ENCODE measurements at places on chromosomes 3 and 15.

- no peak for DNase-seq
Measured at GRCh38 chr15:79035111-79035601, 55.4 kb downstream of the RASGRF1 start.

DNA sequence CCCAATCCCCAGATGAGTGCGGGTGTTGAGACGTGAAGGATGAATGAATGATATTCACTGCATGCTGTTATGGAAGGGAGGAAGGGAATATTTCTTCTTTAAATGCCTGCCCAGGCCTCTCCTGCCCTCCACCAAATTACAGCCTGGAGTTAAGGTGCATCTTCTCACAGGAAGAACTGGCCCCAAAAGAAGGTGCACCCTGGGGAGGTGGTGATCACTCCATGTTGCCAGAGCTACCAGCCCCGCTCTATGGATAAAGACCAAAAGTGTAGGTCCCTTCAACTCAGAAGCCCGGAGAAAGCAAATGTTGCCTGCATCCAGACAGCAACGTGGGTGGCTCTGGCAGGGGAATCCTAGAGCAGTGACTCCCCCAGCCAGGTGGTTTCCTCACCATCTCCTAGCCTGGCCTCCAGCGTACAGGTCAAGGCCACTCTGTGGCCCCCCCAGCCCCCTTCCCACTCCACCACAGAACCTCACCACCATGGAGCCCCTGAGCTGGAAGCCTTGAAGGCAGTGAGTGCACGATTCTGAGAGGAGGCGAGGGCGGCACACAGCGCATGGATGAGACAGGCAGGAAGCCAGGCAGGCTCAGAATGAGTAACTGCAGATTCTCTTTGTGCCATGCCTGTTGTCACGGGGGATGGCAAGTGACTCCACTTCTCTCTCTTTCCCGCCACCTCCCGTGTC, 3.5 kb upstream of the VIPR1 start:
- DNase-seq, result no peak

- no peak for DNase-seq
Measured at GRCh38 chr15:52511084-52511483, 17.6 kb downstream of the MYO5A start.

GRCh38 chr15:70604666-70605315, 158.6 kb downstream of the UACA start:
- no peak for DNase-seq

- no peak for DNase-seq
Measured at GRCh38 chr3:128800241-128801187, 74.5 kb downstream of the RAB7A start.

DNA sequence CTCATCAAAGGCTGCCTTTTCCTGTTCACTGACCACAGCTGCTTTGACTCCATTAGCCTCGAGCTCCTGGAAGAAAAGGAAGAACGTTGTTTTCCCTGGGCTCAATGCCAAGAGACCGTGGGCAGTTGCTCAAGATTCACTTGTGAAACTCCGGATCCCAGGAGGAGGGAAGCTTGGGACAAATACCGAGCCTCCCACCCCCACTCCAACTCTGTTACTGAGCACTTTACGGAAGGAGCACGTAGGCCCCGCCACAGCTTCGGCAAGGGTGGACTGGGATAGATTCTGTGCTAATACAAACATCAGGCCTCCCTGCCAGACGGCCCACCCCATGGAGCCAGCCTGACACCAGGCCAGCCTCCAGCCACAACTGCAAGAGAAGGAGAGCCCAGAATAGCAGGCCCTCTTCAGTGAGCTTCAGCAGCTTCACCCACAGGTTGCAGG, 10.8 kb upstream of the FANCD2 start:
- DNase-seq, result no peak

GRCh38 chr3:152084441-152085158, 184.1 kb upstream of the MBNL1 start:
- DNase-seq, result no peak

DNA sequence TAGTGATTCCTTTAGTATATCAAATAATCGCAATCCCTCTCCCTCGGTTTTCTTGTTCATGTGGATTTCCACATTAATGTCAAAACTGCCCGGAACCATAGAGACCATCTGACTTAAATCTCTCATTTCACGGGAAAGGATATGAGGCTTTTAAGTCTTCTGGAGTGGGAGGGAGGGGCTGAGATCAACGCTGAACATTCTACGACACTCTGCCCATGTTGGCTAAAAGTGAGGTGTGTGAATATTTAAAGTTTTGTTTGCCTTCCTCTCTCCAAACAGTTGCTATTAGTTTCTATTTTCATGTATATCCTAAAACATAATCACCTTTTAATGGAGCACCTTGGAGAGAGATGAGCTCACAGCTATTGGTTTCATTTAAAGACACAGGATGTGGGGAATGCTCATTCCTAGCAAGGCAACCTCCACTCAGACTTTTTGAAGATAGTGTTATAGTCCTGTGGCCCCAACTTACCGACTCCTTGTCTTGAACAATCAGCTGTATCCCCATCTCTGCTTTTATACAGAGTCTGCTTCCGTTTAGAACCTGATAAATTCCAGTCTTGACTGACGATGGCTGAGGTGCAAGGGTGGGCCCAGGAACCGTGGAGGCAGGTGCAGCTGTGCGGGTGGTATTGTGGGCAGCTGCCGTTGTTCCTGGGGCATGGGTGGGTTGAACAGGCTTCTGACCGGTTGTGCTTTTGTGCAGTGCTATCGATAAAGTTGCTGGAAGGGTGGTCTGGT, 9.2 kb downstream of the LAMP3 start:
- DNase-seq, result no peak

DNA sequence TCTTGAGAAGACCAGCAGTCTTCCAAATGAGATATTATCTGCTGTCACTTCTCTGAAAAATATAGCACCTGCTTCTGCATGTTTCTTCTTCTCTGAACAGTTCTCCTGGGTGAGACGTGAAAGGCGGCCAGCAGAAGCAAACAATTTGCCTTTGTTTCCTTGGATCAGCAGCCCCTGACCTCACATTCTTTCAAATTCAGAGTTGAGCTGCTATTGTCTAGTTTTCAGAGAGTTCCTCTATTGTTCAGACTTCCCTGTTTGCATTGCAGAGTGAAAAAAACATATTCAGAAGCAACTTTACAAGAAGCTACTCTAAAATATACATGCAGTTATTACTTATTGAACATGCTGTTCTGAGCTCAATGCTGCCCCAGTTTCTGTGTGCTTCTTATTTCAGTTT, 653.6 kb downstream of the NAALADL2 start:
- DNase-seq, result no peak

- DNase-seq, result no peak
Measured at GRCh38 chr15:67196672-67197363, 57.6 kb downstream of the AAGAB start.

DNA sequence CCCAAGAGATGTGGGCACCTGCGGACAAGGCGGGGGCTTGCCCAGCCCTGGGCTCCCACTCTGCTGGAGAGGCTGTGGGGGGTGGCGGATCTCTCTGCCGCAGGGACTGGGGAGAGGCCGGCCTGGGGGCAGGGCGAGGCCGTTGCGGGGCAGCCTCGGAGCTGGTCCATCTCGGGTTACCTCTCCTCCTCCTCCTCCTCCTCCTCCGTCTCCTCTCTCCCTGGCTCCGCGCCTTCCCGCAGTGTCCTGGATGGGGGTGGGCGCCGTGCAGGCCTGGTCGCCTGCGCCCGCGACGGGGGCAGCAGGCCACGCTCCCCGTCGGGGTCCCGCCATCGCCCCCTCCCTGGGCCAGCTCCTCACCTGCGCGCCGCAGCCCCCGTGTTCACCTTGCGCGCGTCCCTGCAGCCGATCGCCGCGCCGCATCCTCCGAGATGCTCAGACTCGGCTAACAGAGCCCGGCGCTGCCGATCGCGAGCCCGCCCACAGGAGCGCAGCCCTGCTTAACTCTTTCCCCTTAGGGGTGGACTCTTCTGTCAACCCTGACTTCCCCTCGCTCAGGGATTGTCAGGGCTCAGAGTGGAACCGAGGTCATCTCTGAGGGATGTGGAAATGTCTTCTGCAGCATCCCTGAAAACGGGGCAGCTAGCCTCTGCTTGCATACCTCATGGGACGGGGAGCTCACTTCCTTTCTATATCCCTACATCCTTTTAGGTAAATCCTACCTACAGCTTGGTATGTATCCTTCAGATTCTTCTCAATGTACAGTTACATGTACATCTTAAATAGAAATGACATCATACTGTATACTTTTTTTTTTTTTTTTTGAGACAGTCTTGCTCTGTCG, at the start of gene PRRT3:
PRRT3 (minus strand) TSS at position 447 of the 844 bp plus-strand sequence. CDS start 2,293 bp downstream, outside the sequence.
- DNase-seq, result peak; percentile 21

DNA sequence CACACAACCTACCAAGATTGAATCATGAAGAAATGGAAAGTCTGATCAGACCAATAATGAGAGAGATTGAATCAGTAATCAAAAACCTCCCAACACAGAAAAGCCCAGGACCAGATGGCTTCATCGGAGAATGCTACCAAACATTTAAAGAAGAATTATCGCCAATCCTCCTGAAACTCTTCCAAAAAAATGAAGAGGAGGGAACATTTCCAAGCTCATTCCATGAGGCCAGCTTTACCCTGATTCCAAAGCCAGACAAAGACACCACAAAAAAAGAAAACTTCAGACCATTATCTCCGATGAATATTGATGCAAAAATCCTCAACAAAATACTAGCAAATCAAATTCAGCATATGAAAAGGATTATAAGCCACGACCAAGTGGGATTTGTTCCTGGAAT, 94.1 kb downstream of the SENP2 start:
- no peak for DNase-seq

DNA sequence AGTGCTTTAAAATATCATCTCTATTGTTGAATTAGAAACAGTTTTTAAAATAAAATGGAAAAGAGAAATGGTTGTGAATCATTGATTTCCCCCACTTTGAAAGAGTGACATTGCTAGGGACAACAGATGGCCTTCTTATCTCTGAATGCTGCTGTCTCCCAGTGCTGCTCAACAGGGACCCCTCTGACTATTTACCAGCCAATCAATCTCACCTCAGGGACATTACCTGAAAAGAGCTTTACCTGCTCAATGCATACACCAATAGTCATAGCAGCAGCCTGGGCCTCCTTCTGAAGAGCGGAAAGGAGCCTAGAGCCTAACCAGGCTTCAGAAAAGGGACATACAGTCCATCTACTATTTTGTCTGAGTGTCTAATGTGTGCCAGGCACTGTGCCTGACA, 162.8 kb downstream of the CGGBP1 start:
- no peak for DNase-seq

DNA sequence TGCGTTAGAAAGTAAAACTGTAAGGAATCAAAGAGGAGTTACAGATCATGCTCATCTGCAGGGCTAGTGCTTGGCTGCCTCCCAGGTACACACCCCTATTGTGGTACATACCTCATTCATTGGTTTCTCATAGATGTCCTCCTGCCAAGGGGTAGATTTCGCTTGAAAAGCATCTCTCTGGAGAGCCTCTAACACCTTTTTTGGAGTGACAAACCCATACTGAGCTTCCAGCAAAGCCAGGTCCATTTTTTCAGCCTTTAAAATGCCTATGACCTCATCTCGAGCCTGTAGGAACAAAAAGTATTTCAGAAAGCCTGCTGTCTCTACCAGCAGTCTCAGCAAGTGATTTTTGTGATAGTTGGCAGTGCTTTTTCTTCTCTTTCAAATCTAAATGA, 112.1 kb downstream of the CMSS1 start:
- DNase-seq, result peak; percentile 53

- DNase-seq, result no peak
Measured at GRCh38 chr3:54065140-54065539, 57.2 kb upstream of the CACNA2D3 start.

DNA sequence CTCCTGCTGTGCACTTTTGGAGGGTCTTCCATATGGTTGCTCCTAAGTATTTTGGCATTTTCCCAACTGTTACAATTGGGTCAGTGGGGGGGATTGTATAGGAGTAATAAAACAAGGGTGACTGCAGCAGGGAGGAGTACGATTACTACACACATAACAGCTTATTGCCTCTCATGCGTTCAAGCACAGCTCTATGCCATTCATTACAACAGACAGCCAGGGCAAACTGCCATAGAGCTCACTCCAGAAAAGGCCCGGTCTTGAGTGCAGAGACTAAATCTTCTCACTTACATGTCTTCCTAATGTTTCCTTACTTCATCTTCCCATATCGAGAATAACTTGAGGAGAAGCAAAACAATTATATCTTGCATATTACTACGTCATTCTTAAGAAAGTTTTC, 1.4 kb upstream of the CHMP2B start:
- peak; percentile 31 for DNase-seq

- no peak for DNase-seq
Measured at GRCh38 chr3:188026191-188026968, 127.6 kb upstream of the LPP start.

DNA sequence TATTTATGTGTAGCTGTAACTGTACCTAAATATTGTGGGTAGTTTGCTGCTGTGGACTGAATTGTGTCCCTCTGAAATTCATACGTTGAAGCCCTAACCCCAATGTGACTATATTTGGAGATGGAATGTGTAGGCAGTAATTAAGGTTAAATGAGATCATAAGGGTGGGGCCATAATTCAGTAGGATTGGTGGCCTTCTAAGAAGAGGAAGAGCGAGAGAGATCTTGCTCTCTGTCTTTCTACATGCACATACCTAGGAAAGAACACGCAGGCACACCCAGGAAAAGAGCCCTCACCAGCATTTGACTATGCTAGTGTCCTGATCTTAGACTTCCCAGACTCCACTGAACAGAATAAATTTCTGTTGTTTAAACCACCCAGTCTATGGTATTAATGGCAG, 67.6 kb upstream of the CFAP20DC start:
- no peak for DNase-seq

DNA sequence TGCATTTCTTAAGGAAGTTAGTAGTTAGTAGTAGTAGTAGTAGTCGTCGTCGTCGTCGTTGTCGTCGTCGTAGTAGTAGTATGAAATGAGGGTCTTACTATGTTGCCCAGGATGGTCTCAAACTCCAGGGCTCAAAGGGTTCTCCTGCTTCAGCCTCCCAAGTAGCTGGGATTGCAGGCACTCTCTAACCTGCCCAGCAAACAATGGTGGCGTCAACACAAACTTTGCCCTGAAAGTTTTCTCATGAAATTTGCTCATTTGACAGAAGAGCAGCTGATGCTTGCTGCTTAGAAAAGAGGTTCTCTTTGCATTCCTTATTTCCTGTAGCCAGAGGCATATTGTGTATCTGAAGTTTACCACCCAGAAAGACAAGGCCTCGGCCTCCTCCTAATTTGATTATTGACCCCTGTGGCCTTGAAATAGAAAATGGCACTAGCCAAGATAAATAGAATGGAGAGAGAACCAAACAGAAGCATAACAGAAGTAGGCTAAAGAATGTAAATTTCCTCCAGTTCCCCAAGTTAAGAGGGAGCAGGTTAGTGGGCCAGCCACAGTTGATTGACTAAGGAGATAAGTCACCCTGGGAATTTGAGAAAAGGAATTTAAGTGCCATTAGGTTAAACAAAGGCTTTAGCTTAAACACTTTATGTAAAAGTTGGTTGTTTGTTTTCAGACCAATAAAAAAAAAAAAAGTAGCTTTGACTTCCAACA, 166.2 kb upstream of the ROBO2 start:
- DNase-seq, result no peak

DNA sequence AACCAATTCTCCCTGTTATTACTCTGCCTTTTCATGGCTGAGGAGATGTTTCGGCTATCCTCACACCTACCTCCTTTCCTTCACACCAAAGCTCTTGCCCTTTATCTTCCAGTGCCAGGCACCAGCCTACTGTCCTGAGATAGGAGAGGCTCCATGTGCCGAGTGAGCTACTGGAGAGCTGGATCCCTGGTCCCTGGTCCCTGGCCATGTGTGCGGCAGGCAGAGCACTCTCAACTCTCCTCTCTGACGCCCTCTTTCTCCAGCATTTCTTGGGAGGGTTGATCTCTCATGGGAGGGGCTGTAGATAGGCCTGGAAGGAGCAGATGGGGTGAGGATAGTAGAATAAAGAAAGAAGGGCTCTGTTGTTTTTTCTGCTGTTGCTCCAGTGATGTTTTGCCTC, 277.1 kb upstream of the UMPS start:
- no peak for DNase-seq

- no peak for DNase-seq
Measured at GRCh38 chr3:25547943-25548674, 116.6 kb downstream of the TOP2B start.
